ENCODE measurements at places on chromosomes 7 and 10. TPM values are rescaled to one million over a fixed set of nuclear protein-coding genes. Genes with fewer than 3 reads are reported as not detected.

GRCh38 chr10:71191551-71192076 is 20.8 kb upstream of the UNC5B start:
- H3K27me3 ChIP-seq, result peaks cover 52% of the 10 kb centered on the region
- DNase-seq, result no peak
- H3K4me3 ChIP-seq, result no peak overlapping the region
- H3K27ac ChIP-seq, result no peak overlapping the region
- H3K4me1 ChIP-seq, result no peaks in the 10 kb centered on the region
- peaks cover under 1% of the 10 kb centered on the region for H3K36me3 ChIP-seq

The SGCE gene
- 29.5 TPM for total RNA-seq

GRCh38 chr10:44696496-44696895 is 214.6 kb upstream of the TMEM72 start:
- peak overlapping the region; percentile 75 for H3K4me3 ChIP-seq
- DNase-seq, result peak; percentile 78
- peaks cover 17% of the 10 kb centered on the region for H3K36me3 ChIP-seq
- peaks cover 21% of the 10 kb centered on the region for H3K4me1 ChIP-seq
- H3K27me3 ChIP-seq, result no peaks in the 10 kb centered on the region

DNA sequence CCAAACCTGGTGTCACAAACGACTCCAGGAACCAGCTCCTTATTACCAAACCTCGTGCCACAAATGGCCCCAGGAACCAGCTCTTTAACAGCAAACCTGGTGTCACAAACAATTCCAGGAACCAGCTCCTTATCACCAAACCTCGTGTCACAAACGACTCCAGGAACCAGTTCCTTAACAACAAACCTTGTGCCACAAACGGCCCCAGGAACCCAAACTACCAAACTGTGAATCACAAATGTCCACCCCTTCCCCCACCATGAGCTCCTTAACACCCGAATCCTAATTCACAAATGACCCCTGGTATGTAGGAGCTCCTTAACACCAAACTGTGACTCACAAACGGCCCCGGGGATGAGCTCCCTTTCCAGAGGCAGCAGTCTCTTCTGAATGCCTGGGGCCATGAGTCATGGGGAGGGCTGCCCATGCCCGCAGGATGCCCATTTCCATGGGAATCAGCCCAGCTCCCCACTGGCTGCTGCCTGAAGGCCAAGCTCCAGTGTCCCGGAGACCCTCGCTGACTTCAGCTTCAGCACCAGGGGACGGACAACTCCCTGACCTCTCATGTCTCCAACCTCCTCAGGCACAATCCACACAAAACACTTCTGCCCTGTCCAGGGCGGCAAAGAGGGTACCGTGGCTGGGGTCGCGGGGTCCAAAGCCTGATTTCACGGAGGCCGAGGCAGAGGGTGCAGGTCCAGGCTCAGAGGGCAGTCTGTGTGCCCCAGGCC is 213.1 kb downstream of the ELFN1 start:
- peak; percentile 92 for DNase-seq
- H3K27ac ChIP-seq, result peak overlapping the region; percentile 93
- H3K36me3 ChIP-seq, result peaks cover 13% of the 10 kb centered on the region
- peaks cover 3% of the 10 kb centered on the region for H3K27me3 ChIP-seq
- peak overlapping the region; percentile 73 for H3K4me3 ChIP-seq

DNA sequence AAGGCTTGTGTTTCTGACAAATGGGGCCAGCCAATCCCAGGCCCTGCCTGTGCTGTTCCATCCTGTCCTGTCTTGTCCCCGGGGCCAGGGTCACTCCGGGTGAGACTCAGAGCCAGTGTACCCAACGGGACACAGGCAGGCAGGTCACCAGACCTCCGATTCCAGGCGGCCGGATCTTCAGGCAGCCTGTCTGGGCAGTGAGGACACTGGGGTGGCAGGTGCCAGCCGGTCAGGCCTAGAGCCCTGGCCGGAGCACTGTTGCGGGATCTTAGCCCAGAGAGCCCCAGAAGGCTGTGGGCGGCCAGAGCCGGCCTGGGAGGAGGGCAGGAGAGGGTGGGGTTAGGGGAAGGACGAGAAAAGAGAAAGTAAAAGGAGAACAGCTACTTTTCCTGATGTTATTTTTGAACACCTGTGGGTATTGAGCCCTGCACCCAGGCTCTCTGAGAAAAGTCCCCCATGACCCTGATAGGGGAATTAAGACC is 134.3 kb upstream of the TNRC18 start:
- peak overlapping the region; percentile 92 for H3K27ac ChIP-seq
- no peaks in the 10 kb centered on the region for H3K27me3 ChIP-seq
- no peaks in the 10 kb centered on the region for H3K36me3 ChIP-seq
- no peak for DNase-seq
- peaks cover 43% of the 10 kb centered on the region for H3K4me1 ChIP-seq

DNA sequence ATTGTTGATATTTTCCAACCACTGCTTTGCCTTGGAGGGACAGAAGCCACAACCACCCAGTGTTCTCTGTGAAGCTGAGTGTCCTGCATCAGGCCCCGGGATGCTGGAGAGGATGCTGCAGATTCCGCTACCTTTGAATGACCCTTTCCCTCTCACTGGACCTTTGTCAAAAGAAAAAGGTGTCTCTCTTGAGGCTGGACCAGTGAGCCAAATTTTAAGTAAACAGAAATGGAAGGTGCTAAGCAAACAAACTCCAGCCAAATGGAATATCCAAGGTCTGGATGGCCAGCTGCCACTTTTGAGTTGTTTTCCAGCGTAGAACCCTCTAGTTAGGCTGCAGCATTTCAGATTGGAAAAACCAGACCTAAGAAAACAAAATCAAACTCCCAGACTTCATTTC is 145.5 kb downstream of the TRIL start:
- no peaks in the 10 kb centered on the region for H3K4me1 ChIP-seq
- no peaks in the 10 kb centered on the region for H3K27me3 ChIP-seq
- H3K27ac ChIP-seq, result no peak overlapping the region

DNA sequence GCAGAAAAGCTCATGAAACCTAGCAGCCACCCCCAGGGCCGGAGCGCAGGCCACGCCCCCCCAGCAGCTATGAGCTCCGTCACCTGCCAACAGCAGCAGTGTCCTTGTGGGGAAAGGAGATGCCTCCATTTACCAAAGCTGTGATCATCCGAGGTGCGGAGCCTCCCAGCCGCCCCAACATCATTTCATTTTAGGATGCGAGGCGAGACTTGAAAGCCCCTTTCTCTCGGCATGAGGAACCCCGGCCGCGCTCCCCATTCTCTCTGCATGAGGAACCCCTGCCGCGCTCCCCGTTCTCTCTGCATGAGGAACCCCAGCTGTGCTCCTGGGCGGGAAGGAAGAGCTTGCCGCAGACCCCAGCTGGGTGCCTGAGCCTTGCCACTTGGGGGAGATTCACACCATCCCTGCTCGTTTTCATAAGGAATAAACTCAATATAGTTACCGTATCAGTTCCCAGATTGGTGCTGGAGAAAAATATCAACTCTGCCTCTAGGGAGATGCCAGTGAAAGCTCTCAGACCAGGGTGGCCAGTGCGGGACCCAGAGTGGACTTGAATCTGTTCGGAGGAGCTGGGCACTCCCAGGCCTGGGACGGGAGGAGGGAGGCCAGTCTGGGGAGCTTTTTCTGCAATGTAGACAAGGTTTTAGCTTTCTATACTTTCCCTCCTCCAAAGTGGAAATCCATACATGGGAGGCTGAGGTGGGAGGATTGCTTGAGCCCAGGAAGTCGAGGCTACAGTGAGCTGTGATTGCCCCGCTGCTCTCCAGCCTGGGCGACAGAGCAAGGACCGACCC is 35.0 kb downstream of the JAKMIP3 start:
- no peaks in the 10 kb centered on the region for H3K36me3 ChIP-seq
- H3K27ac ChIP-seq, result no peak overlapping the region
- no peak overlapping the region for H3K4me3 ChIP-seq
- peaks cover 8% of the 10 kb centered on the region for H3K4me1 ChIP-seq

GRCh38 chr10:86799188-86799845 is 42.9 kb downstream of the BMPR1A start:
- peaks cover 3% of the 10 kb centered on the region for H3K27me3 ChIP-seq
- no peak for DNase-seq
- peaks cover 4% of the 10 kb centered on the region for H3K36me3 ChIP-seq
- peak overlapping the region; percentile 40 for H3K27ac ChIP-seq
- H3K4me1 ChIP-seq, result peaks cover 54% of the 10 kb centered on the region
- H3K4me3 ChIP-seq, result peak overlapping the region; percentile 71

- H3K4me1 ChIP-seq, result peaks cover 39% of the 10 kb centered on the region
- no peak overlapping the region for H3K27ac ChIP-seq
- no peaks in the 10 kb centered on the region for H3K27me3 ChIP-seq
- DNase-seq, result no peak
- no peak overlapping the region for H3K4me3 ChIP-seq
These were observed 93.0 kb downstream of the NHLRC2 start for GRCh38 chr10:113947184-113948041.

DNA sequence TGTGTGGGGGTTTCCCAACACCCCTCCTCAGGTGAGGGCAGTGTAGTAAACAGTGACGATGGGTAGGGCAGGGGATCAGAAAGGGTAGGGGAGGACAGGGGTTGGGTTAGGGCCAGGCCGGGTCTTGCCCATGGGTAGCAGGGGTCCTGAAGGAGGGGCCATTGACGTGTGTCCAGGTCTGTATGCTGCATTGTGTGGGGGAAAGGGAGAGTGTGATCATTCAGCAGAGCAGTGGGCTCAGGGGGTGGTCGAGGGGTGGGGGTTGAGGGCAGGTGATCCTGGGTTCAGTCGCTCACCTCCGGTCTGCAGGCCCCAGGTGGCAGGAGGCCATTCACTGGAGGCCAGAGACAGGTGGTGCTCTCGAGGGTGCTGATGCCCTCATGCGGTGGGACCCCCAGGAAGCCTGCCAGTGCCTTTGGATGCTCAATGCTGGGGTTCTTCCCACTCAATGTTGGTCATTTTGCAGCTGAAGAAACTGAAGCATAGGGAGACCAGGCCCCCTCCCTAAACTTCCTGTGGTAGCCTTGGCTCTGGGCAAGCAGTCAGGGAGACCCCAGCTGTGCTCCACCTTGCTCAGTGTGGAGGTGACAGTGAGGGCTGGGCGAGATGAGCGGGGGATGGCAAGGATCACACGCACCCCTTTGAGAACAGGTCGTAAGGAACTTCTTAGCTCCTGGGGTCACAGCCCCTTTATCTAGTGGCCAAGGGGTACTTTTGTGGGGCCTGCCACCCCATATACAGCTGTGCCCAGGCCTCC is 48.8 kb upstream of the CAMK2B start:
- H3K27ac ChIP-seq, result no peak overlapping the region
- H3K27me3 ChIP-seq, result peaks cover 3% of the 10 kb centered on the region
- H3K36me3 ChIP-seq, result peaks cover 2% of the 10 kb centered on the region
- DNase-seq, result no peak
- H3K4me3 ChIP-seq, result no peak overlapping the region

Measured in HFFc6 (cell line).